Hematopoietic multipotent progenitor cell treated with erythropoietin and hydrocortisone succinate and interleukin-3 and kit ligand, for 8 days (in vitro differentiated cells): ENCODE measurements at places on chromosomes 5 and 9.
A peak's percentile ranks its signal among the peaks of the same experiment; 100 is the strongest.

- no peak for DNase-seq
Measured at GRCh38 chr9:132946211-132946610, 1.8 kb upstream of the TSC1 start.

DNA sequence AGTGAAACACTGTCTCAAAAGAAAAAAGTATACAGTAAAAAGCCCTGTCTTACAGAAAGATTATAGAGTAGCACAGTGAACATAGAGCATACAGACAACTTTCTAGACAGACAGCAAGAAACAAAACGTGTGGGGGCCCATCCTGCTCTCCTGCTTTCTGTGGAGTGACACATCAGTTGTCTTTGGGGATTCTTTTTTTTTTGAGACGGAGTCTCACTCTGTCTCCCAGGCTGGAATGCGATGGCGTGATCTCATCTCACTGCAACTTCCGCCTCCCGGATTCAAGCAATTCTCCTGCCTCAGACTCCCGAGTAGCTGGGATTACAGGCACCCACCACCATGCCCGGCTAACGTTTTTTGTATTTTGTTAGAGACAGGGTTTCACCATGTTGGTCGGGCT lies 14.9 kb downstream of the CDHR2 start:
- DNase-seq = no peak

DNA sequence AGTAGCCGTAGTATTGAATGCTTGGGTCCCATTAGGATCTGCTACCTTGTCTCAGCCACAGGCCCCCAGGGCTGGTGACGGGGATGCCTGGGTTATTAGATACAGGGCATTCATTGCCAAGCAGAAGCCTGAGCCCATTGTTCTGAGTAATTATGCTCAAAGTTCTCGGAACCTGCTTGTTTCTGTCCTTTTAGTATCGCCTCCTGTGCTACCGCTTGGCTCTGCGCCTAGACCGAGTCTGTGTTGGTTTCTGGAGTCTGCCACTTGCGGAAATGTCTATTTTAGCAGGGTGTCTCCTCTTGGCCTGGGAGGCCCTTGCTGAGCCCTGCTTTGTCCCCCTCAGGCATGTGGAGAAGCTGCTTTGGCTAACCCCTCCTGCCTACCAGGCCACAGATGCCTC lies 506.1 kb downstream of the BNC2 start:
- no peak for DNase-seq

GRCh38 chr5:180889381-180889780 lies 9.6 kb upstream of the BTNL8 start:
- no peak for DNase-seq

DNA sequence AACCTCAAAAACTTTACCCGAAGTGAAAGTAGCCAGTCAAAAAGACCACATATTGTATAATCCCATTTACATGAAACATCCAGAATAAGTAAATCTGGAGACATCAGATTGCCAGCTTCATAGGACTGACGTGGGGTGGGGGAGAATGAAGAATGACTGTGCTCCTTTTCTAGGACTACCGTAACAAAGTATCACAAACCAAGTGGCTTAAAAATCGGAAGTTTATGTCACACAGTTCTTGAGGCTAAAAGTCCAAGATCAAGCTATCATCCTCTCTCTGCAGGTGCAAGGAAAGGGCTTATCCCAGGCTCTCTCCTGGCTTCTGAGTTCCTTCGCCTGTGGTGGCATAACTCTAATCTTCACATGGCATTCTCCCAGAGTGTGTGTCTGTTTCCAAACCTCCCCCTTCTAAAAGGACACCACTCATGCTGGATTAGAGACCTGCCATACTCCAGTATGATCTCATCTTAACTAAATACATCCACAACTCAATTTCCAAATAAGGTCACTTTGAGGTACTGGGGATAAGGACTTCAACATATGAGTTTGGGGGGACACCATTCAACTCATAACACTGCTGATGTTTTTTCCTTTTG lies 25.5 kb downstream of the ADAM19 start:
- no peak for DNase-seq

GRCh38 chr5:127609011-127609410 lies 39.9 kb upstream of the CTXN3 start:
- DNase-seq = no peak

GRCh38 chr9:135379540-135380267 lies 99.9 kb upstream of the PPP1R26 start:
- DNase-seq = peak; percentile 16

GRCh38 chr9:33081128-33081851 lies 4.8 kb upstream of the SMU1 start:
- DNase-seq = peak; percentile 90

DNA sequence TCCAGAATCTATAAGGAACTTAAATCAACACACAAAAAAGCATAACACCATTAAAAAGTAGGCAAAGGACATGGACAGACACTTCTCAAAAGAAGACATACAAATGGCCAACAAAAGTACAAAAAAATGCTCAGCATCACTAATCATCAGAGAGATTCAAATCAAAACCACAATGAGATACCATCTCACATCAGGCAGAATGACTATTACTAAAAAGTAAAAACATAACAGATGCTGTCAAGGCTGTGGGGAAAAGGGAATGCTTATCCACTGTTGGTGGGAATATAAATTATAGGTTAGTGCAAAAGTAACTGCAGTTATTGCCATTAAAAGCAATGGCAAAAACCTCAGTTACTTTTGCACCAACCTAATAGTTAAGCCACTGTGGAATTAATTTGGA lies 32.2 kb upstream of the SPATA31D4 start:
- DNase-seq = no peak

- DNase-seq = no peak
Measured at GRCh38 chr5:176797456-176798050, 12.8 kb upstream of the UNC5A start.

DNA sequence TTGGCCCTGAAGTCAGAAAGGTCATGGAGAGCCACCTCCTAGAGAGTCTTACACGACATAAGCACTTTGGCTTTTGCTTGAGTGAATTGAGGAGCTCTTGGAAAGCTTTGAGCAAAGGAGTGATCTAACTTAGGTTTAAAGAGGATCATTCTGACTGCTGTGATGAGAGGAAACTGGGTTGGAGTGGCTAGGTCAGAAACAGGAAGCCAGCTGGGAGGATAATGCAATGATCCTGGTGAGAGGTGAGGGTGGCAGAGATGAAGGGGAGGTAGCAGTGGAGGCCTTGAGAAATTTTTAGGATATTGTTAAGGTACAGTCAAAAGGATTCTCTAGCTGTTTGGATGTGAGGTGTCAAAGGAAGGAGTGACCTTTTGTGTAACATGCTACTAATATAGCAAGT lies 32.2 kb upstream of the ROPN1L start:
- DNase-seq = no peak

DNA sequence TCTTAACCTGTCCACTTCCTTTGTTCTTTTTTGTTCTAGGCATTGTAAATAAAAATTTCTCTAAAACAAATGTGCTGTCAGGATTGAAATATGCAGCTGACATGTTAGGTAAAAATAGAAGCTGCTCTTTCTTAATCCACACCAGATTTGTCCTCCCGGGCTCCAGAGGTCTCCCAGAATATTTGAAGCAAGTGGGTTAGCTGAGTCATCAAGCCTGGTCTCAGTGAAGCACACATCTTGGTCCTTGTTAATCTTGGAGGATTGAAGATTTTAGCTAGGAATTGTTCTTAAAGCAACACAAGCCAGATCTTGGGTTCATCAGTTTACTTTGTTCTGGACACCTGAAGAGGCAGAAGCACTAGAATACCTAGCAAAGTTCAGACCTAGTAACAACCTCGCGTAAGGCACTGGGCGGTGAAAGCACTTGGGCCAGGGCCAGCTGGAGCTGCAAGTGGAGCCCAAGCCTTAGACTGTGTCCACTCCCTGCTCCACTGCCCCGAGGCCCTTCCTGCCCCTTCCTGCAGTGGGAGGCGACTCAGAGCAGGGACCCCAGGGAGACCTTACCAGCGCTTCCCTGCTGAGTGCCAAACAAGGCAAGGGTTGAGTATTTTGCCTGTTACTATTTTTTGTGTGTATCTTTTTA lies 36.5 kb downstream of the HABP4 start:
- no peak for DNase-seq

DNA sequence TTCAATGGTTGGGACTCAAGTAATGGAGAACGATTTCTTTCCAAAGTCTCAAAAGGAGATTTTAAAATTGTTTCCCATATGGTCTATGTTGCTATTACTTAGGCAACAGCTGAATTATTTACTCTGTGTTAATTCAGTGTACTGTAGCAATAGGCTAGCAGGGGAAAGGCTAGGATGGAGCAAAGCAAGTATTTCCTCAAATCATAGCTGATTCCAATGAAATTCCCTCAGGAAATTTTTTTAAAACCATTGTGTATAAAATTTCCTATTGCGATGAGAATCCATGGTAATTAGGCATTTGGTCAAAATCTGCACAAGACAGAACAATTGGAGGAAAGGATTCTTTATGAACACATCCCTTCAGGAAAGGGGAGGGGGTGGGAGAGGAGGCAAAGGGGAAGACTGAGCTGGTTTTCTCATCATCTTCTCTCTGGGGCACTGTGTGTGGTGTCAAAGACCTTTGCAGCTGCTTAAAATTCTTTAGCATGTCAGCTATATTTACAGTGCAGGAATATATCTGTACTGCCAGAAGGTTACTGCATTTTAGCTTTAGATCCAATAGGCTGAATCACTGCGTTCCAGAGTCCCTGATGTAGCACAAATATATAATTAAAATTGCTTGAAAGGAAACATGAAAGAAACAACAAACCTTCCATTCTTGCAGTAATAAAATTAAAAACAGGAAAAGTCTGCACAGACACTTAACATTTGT lies 95.3 kb downstream of the ZNF608 start:
- DNase-seq = no peak

GRCh38 chr5:179908528-179908927 lies 831 bp upstream of the TBC1D9B start:
- no peak for DNase-seq
